ENCODE measurements at places on chromosomes 4 and X.

DNA sequence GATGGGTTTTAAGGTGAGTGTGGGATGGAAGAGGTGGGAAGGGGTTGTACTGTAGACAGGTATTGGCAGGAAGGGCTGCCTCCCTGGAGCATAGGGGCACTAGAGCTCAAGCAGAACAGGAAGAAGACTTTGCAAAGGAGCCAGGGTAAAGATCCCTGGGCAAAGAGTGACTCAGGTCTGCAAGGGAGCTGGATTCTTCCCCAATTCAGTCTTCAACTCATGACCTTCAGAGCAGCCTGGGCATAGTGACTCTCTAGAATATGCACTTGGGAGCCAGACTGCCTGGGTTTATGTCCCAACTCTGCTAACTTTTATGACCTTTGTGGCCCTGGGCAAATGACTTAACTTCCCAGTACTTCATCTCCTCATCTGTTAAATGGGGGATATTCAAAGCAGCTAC lies 4.0 kb downstream of the LONRF3 start:
- no peak for DNase-seq

DNA sequence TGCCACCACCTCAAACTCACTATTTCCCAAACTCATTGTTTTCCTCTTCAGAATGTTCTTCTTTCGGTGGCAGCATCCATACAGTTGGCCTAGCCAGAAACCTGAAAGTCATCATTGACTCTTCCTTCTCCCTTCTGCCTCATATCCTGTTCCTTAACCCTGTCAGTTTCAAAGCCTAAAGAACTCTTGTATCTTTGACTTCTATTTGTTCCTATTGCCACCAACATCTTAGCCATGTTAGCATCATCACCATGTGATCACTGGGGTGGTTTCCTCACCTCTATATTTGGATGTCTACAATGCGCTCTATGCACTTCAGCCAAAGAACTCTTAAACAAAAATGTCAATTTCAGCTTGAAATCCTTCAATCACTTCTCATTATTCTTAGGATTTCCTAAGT lies 29.0 kb downstream of the DDX60L start:
- DNase-seq: no peak

DNA sequence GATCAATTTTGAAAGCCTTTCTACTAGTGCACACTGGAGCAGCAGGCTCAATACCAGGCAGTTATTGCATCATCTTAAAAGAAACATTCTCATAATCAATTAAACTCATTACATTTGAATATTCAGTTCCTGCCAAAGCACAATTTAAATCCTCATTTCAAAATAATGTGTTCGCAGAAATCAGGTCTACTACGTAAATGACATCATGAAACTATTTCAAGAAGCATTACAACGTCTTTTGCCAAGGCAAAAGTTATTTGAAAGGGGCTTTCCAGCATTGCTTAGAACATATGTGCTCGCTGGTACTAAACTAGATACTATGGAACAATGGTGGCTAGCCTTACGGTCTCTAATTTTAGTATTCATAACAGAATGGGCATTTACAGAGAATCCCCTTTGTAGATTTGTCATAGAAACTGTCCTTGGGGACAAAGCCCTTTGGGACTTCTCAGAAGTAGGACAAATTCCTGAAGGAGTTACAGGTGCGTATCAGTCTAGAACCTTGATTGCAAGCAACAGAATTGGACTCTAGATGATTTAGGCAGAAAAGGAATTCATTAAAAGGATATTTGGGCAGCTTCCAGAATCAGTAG lies 27.6 kb upstream of the HUWE1 start:
- DNase-seq: no peak

- no peak for DNase-seq
These were observed 151.3 kb upstream of the TTC29 start for GRCh38 chr4:147096667-147097604.

- DNase-seq: peak; percentile 29
These were observed 4.5 kb downstream of the NBDY start for GRCh38 chrX:56733459-56734046.

DNA sequence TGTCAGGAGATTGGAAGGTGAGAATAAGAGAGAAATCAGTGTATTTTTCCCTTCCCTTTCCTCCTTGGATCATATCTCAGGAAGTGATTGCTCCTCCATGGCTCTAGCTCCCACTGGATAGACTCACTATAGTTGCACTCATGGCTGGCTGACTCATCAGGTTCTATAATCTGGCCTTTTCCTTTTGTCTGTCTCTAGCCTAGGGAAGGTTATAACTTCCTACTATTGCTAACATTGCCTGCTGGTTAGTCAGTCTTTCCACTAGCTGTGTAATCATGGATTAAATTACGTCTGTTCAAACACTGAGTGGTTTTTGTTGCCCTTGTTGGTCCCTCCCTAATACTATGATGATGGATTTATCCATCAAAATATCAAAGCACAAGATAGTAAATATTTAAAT lies 195.5 kb upstream of the VEGFC start:
- no peak for DNase-seq

- no peak for DNase-seq
These were observed 28.3 kb downstream of the TXLNG start for GRCh38 chrX:16814597-16814996.

DNA sequence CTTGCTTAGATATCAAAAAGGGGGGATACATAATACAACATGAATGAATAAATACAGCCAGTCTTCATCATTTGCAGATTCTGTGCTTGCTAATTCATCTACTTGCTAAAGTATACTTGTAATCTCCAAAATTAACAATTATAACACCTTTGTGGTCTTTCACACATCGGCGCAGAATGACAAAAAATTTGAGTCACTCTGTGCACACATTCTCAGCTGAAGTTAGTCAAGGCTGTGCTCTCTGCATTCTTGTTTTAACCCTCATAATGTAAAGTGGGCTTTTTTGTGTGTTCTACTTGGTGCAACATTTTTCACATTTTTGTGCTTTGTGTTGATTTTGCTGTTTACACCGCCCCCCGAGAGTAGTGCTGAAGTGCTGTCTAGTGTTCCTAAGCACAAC lies 65.8 kb upstream of the GPRIN3 start:
- DNase-seq: no peak

DNA sequence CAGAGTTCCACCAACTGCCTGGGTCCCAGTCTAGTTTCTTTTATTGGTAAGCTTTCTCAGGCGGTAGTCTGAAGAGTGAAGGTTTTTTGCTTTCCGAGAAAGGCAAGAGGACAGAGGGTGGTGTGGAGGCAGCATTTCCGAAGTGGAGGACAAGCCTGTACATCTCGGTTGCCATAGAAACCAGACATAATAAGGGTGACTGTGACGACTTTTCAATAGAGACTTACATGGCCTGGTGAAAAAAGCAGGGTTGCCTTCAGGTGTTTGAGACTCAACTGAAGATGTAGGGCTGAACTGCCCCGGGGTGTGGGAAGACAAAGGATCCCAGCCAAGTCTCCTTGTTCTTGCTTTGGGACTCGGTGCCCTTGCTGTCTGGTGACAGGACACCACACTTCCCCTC lies 53.6 kb upstream of the RAB40AL start:
- DNase-seq: no peak

GRCh38 chrX:87571964-87572363 lies 54.4 kb downstream of the KLHL4 start:
- no peak for DNase-seq

GRCh38 chr4:183260491-183261151 lies 59.5 kb downstream of the CLDN22 start:
- no peak for DNase-seq

GRCh38 chr4:100168521-100168920 lies 21.7 kb downstream of the DDIT4L start:
- no peak for DNase-seq

DNA sequence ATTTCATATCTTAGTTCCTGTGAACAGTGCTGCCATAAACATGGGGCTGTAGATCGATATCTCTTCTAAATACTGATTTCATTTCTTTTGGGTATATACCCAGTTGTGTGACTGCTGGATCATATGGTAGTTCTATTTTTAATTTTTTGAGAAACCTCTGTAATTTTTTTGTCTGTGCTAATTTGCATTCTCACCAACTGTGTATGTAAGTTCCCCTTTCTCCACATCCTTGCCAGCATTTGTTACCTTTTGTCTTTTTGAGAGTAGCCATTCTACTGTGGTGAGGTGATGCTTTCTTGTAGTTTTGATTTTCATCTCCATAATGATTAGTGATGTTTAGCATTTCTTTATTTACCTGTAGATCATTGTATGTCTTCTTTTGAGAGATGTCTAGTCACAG lies 2086.5 kb upstream of the TENM3 start:
- DNase-seq: no peak

DNA sequence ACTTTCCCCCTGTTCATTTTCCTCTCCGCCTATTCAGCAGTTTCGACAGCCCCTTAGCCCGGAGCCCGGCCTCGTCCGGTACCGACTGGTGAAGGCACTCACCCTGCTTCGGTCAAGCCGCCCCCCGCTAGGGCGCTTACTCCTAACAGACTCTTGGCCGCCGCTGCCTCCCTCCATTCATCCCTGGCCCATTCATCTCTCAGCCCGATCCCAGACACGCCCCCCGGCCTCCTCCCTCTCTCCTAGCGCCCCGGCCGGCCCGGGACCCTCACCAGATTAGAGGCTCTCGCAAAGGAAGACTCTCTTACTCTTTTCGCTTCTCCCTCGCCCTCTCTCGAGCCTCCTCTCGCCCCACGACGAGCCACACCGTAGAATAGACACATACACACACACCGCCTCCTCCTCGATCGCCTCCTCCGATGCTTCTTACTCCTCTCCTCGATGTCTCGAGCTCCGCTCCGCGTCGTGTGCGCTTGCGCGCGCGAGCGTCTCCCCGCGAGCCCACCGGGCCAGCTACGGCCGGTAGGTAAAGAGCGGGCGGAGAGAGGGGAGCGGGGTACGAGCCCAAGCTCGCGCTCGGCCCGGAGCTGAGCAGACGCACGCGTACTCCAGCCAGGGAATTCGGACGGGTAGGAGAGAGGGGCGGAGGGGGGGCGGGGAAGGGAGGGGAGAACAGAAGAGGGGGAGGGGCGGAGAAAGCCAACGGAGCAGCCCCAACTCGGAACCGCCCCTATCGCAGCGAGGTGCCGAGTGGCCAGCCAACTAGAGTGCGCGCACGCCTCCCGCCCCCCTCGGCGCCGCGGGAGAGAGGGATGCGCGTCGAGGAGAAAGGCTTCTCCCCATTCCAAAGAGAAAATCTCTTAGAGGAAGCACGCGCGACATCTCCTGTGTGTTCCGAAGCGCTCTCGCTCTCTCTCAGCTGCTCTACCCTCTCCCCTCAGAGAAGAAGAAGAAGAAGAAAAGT lies at the start of gene WNK3:
Gene WNK3, minus strand, starts transcription at position 633 of the 964 bp plus-strand sequence.
- no peak for DNase-seq

- DNase-seq: no peak
These were observed 126.2 kb downstream of the SORBS2 start for GRCh38 chr4:185685804-185686203.

- DNase-seq: no peak
These were observed 150.3 kb downstream of the FBXW7 start for GRCh38 chr4:152385551-152385950.

DNA sequence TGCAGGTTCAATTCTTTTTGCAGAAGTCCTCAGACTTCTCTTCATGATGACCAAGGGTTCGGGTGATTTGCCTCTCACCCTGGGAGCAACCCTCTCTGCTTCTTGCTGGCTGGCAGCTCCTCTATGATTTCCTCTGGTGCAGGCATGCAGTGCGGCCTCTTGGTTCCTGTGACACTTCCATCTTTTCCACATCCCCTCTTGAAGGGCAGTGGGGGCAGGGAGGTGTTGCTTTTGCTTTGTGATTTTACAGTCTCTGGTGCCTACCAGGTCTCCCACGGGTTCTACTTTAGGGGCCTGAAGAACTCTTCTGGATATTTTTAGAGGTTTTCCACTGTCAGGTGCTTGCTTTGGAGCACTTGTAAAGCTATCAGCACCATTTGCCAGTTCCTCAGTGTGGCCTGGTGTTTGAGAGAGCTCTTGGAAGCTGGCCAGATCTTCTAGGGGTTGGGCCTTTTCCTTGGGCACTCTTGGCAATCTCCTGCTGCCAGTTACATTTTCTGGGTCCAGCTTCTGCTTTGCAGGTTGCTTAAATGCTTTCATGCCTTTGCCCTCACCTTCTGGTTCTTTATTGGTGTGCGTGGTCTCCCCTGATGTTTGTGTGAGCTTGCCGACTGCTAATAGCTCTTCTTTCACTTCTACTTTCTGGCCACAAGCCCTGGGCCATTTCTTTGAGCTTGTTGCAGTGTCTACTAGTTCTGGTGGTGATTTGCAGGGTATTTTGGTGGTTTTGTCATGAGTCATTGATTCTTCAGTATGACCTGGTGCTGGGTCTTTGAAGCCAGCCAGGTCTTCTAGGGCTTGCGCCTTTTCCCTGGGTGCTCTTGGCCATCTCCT lies 11.5 kb upstream of the CHST7 start:
- DNase-seq: no peak

GRCh38 chr4:153205757-153206156 lies 1.5 kb downstream of the TRIM2 start:
- DNase-seq: no peak

GRCh38 chr4:124806403-124806802 lies 93.9 kb upstream of the ANKRD50 start:
- DNase-seq: no peak

DNA sequence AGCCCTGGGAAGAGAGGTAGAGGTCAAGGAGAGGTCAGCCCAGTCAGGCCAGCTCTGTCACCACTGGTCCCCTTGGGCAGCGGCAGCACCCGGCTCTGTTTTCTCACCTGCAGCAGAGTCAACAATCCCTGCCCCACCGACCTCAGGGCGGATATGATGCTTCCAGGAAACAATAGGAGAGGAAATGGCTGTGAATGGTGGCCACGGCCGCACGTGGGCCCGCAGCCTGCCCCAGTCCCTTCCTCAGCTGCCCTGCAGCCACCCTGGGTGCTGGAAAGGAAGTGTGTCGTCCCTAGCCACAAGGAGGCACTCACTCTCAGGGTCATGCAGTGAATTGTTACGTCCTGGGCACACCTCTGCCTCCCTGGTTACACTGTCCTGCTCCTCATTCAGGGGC lies 92.5 kb upstream of the ENPP6 start:
- DNase-seq: no peak

- DNase-seq: no peak
These were observed 208.5 kb upstream of the FAT1 start for GRCh38 chr4:186932196-186932595.

DNA sequence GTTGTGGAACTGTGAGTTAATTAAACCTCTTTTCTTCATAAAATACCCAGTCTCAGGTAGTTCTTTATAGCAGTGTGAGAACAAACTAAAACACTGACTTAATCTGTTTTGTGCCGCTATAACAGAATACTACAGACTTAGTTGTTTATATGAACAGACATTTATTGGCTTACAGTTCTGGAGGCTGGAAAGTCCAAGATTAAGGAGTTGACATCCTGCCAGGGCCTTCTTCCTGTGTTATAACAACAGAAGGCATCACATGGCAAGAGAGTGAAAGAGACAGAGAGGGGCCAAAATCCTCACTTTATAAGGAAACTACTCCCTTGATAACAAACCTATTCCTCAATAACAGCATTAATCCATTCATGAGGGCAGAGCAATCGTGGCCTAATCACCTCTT lies 42.5 kb upstream of the KCNIP4 start:
- DNase-seq: no peak

DNA sequence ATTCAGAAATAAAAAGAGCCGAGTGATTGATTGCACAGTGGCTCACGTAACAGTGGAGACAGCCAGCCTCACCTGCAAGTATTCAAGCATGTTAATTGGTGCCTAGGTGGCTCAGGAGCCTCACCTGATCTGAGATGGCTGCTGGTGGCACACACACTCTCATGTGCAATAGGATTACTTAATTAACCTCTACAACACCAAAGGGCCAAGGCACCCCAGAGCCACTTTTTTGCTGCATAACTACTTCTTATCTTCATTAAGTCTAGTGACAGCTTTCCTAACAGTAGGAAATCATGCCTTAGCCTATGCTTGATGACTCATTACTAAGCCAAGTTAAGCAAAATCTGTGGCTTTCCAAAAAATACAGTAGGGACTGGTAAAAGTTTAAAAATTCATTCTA lies 117.3 kb upstream of the NOCT start:
- DNase-seq: no peak

Measured in stimulated activated CD8-positive, alpha-beta memory T cell treated with anti-CD3 and anti-CD28 coated beads, Interleukin-7, amount 100 ng/mL, for 4 hours (primary cell).